ENCODE measurements at places on chromosomes 3 and 15. TPM values are rescaled to one million over a fixed set of nuclear protein-coding genes. Genes with fewer than 3 reads are reported as not detected.
A peak's percentile ranks its signal among the peaks of the same experiment; 100 is the strongest.

DNA sequence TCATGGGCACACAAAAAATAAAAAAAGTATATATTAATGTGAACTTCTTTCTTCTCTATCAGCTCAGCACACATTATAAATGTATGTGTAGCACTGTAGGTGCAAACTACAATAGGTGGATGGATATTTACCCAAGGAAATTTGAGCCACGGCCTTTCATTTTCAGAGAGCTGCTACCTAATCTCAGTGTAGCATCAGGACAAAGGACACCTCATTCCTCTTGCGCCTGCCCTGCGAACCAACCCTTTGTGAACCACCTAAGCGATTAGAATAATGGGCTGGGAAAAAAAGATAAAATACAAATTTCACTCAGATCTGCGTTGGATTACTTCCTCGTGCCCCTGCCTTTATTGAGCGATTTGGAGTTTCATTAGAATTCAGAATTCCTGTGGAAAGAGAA is 263.2 kb downstream of the NR2F2 start:
- H3K4me3 ChIP-seq: no peak overlapping the region
- H3K27ac ChIP-seq: no peak overlapping the region
- peaks cover 6% of the 10 kb centered on the region for H3K27me3 ChIP-seq
- H3K4me1 ChIP-seq: no peaks in the 10 kb centered on the region
- DNase-seq: no peak

GRCh38 chr3:16842272-16843270 is 42.2 kb upstream of the PLCL2 start:
- peaks cover 11% of the 10 kb centered on the region for H3K27me3 ChIP-seq
- no peak overlapping the region for H3K4me3 ChIP-seq
- no peaks in the 10 kb centered on the region for H3K36me3 ChIP-seq
- no peaks in the 10 kb centered on the region for H3K4me1 ChIP-seq
- DNase-seq: no peak
- no peak overlapping the region for H3K27ac ChIP-seq

The GRAMD2A gene
- not detected for total RNA-seq

The PCSK6 gene
- 17.6 TPM for total RNA-seq

DNA sequence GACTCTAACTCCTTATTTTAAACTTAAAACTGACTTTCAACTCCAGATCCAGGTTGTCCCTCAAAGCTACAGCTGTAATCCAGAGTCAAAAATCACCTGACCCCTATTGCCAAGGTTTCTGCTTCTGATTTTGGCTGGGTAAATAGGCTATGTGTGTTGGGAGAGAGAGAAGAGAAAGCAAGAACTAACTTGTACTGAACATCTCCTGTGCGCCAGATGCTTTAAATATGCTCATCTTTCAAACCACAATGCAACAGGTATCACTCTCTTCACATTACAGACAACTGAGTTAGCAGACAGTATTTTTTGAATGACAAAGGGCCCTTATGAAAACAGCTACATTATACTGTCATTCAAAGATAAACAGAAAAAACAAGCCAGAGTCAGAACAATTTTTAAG is 7.0 kb downstream of the WWTR1 start:
- H3K36me3 ChIP-seq: no peaks in the 10 kb centered on the region
- no peak overlapping the region for H3K27ac ChIP-seq
- H3K4me3 ChIP-seq: no peak overlapping the region
- H3K4me1 ChIP-seq: peaks cover 2% of the 10 kb centered on the region

- H3K4me1 ChIP-seq: no peaks in the 10 kb centered on the region
- H3K36me3 ChIP-seq: no peaks in the 10 kb centered on the region
- H3K27me3 ChIP-seq: no peaks in the 10 kb centered on the region
These were observed 176.5 kb downstream of the RAP2B start for GRCh38 chr3:153338487-153338886.

The ERC2 gene
- total RNA-seq: 0.16 TPM

GRCh38 chr3:35932995-35933394 is 293.7 kb downstream of the ARPP21 start:
- no peak overlapping the region for H3K4me3 ChIP-seq
- no peaks in the 10 kb centered on the region for H3K27me3 ChIP-seq
- H3K36me3 ChIP-seq: no peaks in the 10 kb centered on the region
- H3K27ac ChIP-seq: no peak overlapping the region
- peak; percentile 23 for DNase-seq

The TMEM158 gene
- 33.2 TPM for total RNA-seq

DNA sequence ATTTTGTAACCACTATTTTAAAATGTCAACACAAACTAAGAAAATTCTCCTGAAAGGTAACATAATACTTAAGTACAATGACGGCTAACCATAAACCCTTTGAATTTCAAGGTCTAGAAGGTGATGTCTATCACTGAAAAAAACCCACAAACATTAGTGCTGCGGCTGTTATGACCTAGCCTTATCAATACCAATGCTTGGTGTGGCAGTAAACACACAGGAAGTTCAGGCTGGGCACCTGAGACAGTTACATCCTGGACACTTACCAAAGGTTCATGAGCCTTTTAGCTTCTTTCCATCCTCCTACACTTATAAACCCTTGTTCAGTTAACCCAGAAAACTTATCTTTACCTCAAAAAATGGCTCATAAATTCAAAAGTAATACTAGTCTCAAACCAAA is 5.8 kb downstream of the HSPBAP1 start:
- no peak for DNase-seq
- H3K4me3 ChIP-seq: no peak overlapping the region
- no peaks in the 10 kb centered on the region for H3K4me1 ChIP-seq

- peaks cover 22% of the 10 kb centered on the region for H3K4me1 ChIP-seq
- no peaks in the 10 kb centered on the region for H3K27me3 ChIP-seq
- DNase-seq: peak; percentile 23
- no peaks in the 10 kb centered on the region for H3K36me3 ChIP-seq
- no peak overlapping the region for H3K27ac ChIP-seq
These were observed 17.5 kb downstream of the HDC start for GRCh38 chr15:50247819-50248655.

The ACKR4 gene
- total RNA-seq: not detected

DNA sequence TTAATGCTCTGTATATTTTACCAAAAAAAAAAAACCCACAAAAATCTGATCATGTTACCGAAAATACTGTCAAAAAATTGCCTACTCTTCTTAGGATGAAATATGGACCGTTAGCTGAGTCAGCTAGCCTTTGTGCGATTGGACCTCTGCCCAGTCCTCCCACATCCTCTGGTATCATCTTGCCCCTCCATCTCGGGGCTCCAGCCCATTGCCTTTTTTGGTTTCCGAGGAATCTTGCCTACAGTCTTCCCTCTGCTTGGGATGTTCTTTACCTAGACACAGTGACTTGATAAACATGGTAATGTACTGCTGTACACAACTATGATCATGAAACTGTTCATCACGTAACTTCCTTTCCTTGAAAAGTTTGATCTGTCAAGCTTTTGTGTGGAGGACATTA is 371.4 kb downstream of the SV2B start:
- H3K27ac ChIP-seq: no peak overlapping the region
- H3K27me3 ChIP-seq: no peaks in the 10 kb centered on the region
- peaks cover 18% of the 10 kb centered on the region for H3K4me1 ChIP-seq
- peak; percentile 72 for DNase-seq

GRCh38 chr3:30495172-30496065 is 111.0 kb upstream of the TGFBR2 start:
- H3K36me3 ChIP-seq: no peaks in the 10 kb centered on the region
- H3K4me1 ChIP-seq: no peaks in the 10 kb centered on the region

DNA sequence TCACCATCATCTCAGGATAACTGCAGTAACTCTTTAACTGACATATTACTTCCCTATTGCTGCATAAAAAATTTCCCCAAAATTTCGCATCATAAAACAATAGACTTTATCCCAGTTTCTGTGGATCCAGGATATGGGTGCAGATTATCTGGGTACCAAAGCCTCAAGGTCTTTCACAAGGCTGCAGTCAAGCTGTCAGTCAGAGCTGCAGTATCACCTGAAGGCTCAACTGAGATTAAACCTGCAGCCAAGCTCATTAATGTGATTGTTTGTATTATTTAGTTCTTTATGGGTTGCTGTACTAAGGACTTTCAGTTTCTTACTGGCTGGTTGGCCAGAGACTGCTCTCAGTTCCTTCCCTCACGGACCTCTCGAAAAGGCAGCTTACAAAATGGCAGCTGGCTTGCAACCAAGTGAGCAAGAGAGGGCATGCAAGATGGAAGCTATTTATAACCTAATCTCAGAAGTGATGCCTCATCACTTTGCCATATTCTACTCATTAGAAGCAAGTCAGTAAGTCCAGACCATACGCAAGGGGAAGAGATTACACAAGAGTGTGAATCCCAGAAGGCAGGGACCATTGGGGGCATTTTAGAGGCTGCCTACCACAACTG is 54.9 kb downstream of the DCUN1D1 start:
- H3K36me3 ChIP-seq: peaks cover 16% of the 10 kb centered on the region
- H3K27me3 ChIP-seq: no peaks in the 10 kb centered on the region
- DNase-seq: no peak
- no peak overlapping the region for H3K4me3 ChIP-seq
- peaks cover 29% of the 10 kb centered on the region for H3K4me1 ChIP-seq
- no peak overlapping the region for H3K27ac ChIP-seq

- H3K27me3 ChIP-seq: no peaks in the 10 kb centered on the region
- H3K4me3 ChIP-seq: no peak overlapping the region
- H3K36me3 ChIP-seq: peaks cover 28% of the 10 kb centered on the region
- peaks cover 12% of the 10 kb centered on the region for H3K4me1 ChIP-seq
- no peak for DNase-seq
These were observed 33.1 kb downstream of the CDC25A start for GRCh38 chr3:48155122-48155521.

The FAM219B gene
- 43.0 TPM for total RNA-seq

- H3K27ac ChIP-seq: no peak overlapping the region
- peaks cover 12% of the 10 kb centered on the region for H3K27me3 ChIP-seq
- no peak for DNase-seq
- no peaks in the 10 kb centered on the region for H3K4me1 ChIP-seq
- no peaks in the 10 kb centered on the region for H3K36me3 ChIP-seq
These were observed 85.3 kb downstream of the HCN4 start for GRCh38 chr15:73283366-73283962.

DNA sequence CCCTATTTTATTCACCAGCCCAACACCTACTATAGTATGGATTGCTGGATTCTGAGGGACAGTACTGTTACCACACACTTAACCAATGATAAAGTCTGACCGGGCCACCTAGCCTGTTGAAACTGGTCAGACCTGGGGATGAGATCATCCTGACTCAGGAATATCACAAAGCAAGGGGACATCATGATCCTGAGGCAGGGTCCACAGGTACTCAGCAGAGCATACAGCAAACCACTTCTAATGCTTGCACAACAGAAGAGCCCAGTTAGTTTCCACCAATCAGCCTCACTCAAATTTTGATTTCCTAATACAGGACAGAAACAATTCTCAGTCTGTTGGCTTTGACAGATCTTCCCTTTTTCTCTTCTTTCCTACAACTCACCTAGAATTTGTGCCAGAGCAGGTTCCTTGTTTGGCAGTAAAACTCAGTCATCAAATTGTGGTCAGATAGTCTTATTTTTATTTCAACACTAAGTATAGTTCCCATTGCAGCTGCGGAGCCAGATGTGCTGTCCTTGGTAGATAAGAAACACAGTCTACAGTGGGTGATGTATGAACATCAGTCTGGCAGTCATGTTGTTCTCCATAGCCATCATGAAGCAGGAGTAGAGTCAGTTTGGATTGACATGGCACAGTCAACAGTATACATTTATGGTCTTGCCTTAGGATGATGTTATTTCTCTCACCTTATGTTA is 90.1 kb upstream of the PRR23C start:
- no peak overlapping the region for H3K4me3 ChIP-seq
- DNase-seq: peak; percentile 57
- no peaks in the 10 kb centered on the region for H3K27me3 ChIP-seq
- no peak overlapping the region for H3K27ac ChIP-seq
- no peaks in the 10 kb centered on the region for H3K36me3 ChIP-seq

DNA sequence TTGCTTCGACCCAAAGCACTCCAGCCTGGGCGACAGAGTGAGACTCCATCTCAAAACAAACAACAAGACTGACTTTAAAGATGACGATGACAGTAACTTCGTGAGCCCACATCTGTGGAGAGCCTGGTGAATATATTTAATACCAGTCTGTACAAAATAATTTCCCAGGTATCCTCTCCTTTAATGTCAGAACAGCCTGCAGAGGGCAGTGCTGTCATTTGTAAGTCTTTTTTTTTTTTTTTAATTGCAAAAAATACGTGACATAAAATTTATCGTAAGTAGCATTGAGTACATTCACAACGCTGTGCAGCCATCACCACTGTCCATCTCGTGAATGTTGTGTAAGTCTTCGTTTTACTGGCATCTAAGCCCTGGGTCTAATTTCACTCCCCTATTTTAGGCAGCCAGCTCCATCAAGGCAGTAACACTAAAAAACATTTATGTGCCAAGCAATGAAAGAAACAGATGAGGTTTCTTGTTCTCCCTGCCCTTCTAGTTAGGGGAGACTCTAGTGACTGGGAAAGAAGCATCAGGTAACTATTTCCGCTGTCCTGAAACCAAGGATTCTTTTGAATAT is 1.4 kb downstream of the HTD2 start:
- DNase-seq: no peak
- peaks cover 46% of the 10 kb centered on the region for H3K36me3 ChIP-seq
- H3K27me3 ChIP-seq: no peaks in the 10 kb centered on the region
- peaks cover 7% of the 10 kb centered on the region for H3K4me1 ChIP-seq

- no peaks in the 10 kb centered on the region for H3K27me3 ChIP-seq
- H3K4me3 ChIP-seq: no peak overlapping the region
- no peaks in the 10 kb centered on the region for H3K36me3 ChIP-seq
- H3K4me1 ChIP-seq: no peaks in the 10 kb centered on the region
These were observed 995.9 kb downstream of the MCTP2 start for GRCh38 chr15:95227235-95227634.

GRCh38 chr3:126773783-126774182 is 69.7 kb downstream of the CHCHD6 start:
- no peaks in the 10 kb centered on the region for H3K27me3 ChIP-seq
- H3K27ac ChIP-seq: no peak overlapping the region
- no peaks in the 10 kb centered on the region for H3K36me3 ChIP-seq
- peaks cover 4% of the 10 kb centered on the region for H3K4me1 ChIP-seq
- no peak for DNase-seq

GRCh38 chr15:95558131-95558530 is 772.4 kb upstream of the NR2F2 start:
- H3K4me1 ChIP-seq: peaks cover 22% of the 10 kb centered on the region
- no peaks in the 10 kb centered on the region for H3K36me3 ChIP-seq
- peak overlapping the region; percentile 63 for H3K27ac ChIP-seq
- DNase-seq: no peak
- H3K27me3 ChIP-seq: no peaks in the 10 kb centered on the region

GRCh38 chr3:81998139-81998755 is 236.8 kb upstream of the GBE1 start:
- H3K36me3 ChIP-seq: no peaks in the 10 kb centered on the region
- no peak for DNase-seq
- H3K27me3 ChIP-seq: no peaks in the 10 kb centered on the region
- H3K27ac ChIP-seq: no peak overlapping the region

DNA sequence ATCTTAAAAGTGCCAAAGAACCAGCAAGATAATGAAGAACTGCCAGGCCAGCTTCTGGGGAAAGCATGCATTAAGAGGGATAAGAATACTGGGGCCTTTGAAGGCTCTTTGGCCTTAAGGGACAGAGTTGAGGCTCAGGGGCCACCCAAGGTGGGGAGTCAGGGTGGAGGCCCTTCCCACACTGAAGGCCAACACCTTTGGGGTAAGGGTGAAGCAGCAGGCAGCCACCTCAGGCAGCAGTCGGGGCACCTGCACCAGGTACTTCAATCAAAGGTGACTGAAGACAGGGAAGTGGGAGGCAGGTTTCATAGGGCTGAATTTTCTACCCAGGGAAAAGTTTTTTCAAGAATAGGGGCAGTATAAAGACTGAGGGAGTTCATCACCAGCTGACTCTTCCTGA is 87.7 kb upstream of the KLF13 start:
- no peak for DNase-seq
- peaks cover 4% of the 10 kb centered on the region for H3K4me1 ChIP-seq
- H3K4me3 ChIP-seq: no peak overlapping the region

GRCh38 chr3:49689046-49689907 is at the start of the genes MST1 and RNF123:
TSS of gene MST1 (minus strand) at chr3:49689474. CDS start at chr3:49688691, 783 bp downstream.
TSS of gene RNF123 (plus strand) at chr3:49689557. CDS start at chr3:49691166, 1,609 bp downstream.
- H3K4me3 ChIP-seq: peak within 1 kb of the TSS; percentile 66
- peaks cover 2% of the 10 kb centered on the region for H3K36me3 ChIP-seq
- peaks cover 6% of the 10 kb centered on the region for H3K4me1 ChIP-seq
- no peaks in the 10 kb centered on the region for H3K27me3 ChIP-seq
- peak; percentile 79 for DNase-seq
